ENCODE measurements at places on chromosomes 3 and 15.
A peak's percentile ranks its signal among the peaks of the same experiment; 100 is the strongest.

GRCh38 chr3:167820102-167820865, 84.8 kb downstream of the SERPINI1 start:
- DNase-seq = no peak

- no peak for DNase-seq
Observed at GRCh38 chr3:193833592-193833991, 240.6 kb downstream of the OPA1 start.

DNA sequence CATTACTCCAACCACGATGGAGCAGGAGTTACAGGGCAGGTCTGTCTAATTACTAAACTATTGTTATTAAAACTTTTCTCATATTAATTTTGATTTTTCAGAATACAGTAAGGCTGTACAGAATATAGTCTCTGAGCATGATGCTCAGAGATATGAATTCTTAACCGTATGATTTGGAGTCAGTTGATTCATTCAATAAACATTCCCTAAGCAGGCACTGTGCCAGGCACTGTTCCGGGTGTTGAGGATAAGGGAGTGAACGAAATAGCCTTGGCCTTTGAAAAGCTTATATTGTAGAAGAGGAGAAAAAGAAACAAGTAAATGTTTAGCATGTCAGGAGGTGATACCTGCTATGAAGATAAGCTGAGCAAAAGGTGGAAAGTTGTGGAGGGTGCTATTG, 187.3 kb downstream of the KCNAB1 start:
- DNase-seq = no peak

GRCh38 chr3:38379201-38379770, 32.7 kb downstream of the XYLB start:
- DNase-seq = no peak

DNA sequence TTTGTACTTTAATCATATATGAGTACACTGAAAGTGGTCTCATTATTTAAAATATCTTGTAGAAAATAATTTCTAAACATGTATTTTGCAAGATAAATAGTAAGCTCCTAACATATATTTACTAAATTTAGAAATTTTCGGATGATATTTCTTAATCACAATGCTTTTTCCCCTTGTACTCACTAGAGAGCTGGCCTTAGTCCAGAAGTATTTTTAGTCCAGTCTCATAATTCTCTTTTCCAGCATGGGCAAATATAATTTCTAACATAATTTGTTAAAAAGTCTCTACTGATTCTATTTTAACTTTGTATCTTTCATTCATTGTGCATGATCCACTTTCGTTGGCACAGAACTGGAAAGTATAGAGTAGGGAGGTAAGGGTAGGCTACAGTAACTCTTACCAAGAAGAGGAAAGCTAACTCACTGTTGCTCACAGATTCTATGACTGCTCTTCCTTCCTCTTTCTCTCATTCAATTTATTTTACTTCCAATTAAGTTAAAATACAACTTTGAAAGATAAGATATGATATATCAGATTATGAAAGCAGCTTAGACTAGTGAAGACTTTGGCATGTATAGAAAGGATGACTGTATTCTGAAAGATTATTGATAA, 39.3 kb downstream of the FGF7 start:
- DNase-seq = no peak

DNA sequence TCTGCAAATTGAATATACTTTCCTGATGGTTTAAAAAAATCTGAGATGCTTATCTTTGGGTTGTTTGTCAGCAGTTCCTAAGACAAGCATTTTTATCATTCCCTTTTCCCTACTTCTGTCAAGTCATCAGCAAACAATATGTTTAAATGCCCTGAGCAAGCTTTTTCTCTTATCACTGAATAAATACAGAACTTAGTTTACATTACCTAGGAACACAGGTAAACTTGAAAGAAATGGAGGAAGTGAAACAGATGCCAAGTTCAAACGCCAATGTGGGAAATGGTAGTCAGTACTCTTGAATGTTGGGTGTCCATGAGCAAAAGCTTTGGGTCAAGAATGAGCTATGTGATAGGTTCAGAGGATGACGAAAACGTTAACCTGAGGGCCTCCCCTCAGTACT, 17.2 kb upstream of the TCAIM start:
- no peak for DNase-seq

- DNase-seq = no peak
Observed at GRCh38 chr3:30161375-30161774, 445.0 kb upstream of the TGFBR2 start.

DNA sequence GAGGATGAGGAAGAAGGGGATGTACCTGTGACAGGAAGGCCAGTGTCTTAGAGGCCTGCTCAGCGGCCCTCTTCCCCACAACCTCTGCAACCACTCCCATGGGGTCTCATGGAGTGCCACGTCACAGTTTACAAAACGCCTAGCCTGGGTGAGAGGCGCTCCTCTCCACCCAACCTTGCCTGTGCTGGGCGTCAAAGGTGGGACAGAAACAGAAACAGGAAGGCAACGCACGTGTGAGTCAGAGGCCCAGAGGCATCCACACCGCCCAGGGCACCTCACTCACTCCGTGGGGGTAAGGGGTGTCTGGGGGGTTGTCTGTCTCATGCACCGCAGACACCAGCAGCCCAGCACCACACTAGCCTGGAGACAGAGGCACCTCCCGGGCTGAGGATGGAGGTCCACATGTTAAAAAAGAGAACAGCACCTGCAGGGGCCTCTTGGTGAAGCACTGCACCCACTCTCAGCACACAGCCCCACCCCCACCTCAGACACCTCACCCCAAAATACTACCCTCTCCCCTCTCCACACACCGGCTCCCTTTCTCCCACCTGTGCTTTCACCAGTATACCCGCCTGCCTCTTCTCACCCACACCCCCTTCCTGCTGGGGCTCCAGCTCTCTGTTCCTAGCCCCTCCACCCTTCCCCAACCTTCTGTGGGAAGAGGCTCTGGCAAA, 4.7 kb upstream of the CALML4 start:
- DNase-seq = no peak

GRCh38 chr15:40100123-40100946, 8.3 kb downstream of the BMF start:
- DNase-seq = no peak

DNA sequence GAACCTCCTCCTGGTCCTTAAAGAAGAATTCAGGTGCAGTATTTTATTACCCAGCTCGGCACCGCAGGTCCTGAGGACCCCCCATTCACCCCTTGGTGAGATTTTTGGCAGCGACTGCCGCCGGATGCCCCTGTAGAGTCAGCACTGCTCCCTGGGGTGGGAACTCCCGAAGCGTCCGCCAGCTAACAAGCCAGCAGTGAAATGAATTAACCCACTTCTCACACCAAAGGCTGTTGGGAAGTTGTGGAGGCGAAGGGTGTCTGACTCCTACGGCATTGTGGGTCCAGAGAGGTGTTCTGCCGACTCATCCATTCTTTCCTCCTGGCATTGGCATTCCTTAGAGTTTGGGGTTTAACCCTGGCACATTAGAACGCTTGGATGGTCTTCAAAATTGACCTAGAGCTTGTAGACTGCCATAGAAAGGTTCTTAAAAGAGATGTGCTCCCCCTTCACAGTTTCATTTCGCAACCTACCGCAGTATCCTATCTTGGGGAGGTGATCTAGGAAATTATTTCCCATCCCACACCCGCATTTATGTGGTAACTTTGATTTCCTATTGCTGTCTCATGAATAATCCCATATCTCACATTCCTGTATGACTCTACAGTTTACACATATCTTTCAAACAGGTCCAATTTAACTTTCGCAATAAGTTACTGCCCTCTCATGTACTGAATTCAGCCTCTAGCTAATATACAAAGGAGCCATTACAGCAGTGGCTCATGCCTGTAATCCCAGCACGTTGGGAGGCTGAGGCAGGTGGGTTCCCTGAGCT, 879 bp upstream of the EIF5A2 start:
- peak; percentile 78 for DNase-seq

GRCh38 chr3:41190509-41191284, 8.6 kb upstream of the CTNNB1 start:
- no peak for DNase-seq

DNA sequence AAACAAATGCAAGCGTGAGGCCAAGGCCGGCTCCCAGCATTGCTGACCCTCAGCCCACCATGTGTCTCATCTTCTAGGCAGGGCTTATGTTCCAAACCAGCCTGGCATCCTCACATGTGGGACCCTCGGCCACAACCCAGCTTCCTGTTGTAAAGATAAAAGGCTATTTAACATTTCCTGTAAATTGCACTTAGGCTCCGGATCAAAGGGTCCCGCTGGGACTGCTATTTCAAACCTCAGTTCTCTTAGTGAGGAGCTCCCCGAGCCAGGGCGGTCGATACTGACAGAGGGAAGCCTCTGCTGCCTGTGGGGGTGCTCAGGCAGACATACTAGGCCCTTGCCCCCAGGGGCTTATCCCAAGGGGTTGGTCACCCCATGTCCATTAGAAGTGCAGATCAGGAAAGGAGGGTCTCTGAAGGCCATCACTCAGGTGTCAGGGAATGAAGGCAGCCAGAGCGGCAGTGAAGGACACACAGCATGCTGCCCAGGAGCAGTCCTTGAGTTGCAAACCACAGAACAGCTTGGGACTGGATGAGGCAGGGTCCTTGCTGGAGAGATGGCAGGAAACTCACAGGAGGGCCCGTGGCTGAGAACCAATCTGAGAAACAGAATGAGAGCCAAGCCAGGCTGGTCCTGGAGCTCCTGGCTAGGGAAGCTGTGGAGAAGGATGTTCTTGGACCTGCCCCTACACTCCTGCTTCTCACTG, 239.9 kb downstream of the TLE3 start:
- no peak for DNase-seq

GRCh38 chr3:143100451-143100850, 19.1 kb upstream of the CHST2 start:
- no peak for DNase-seq

DNA sequence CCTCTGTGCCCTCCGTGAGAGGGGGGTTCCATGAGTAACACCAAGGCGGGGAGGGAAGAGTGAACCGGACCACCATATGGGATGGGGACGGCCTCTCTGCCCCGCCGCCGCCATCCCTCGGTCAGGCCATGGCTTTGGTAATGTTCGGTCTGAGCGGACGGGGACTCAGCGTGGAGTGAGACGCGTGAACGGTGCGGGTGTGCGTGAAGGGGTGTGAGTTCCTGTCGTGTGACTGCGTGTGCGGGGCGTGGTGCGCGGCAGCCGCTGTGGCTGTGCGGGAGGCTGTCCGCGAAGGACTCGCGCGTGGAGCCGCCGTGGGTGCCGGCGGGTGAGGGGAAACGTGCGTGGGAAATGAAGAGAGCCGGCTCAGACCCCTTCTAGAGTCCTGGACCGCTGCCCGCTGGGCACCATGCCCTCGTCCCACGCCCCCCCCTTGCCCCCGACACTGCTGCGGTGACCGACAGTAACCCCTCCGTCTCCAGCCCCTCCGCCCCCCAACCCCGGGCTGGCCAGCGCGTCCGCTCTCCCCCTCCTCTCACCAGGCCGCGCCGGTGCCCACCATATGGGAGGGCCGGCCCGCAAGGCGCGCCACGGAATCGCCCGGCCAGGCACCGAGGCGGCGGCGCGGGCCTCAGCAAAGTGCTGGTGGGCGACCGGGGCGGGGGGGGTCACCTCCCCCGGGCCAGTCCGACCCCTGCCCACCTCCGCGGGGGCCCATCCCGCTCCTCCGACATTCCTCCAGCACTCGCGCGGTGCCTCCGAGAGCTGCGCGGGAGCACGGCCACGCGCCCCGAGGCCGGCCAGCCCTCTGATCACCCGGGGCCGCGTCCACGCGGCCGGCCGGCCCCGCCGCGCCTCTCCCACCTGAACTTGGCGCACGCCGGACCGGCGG, 589 bp downstream of the KLF15 start:
- no peak for DNase-seq

- DNase-seq = no peak
Observed at GRCh38 chr15:31396881-31397560, 70.4 kb downstream of the KLF13 start.

GRCh38 chr15:93333796-93334195, 244.8 kb upstream of the RGMA start:
- DNase-seq = no peak

GRCh38 chr3:17765819-17766472, 23.5 kb upstream of the TBC1D5 start:
- no peak for DNase-seq

DNA sequence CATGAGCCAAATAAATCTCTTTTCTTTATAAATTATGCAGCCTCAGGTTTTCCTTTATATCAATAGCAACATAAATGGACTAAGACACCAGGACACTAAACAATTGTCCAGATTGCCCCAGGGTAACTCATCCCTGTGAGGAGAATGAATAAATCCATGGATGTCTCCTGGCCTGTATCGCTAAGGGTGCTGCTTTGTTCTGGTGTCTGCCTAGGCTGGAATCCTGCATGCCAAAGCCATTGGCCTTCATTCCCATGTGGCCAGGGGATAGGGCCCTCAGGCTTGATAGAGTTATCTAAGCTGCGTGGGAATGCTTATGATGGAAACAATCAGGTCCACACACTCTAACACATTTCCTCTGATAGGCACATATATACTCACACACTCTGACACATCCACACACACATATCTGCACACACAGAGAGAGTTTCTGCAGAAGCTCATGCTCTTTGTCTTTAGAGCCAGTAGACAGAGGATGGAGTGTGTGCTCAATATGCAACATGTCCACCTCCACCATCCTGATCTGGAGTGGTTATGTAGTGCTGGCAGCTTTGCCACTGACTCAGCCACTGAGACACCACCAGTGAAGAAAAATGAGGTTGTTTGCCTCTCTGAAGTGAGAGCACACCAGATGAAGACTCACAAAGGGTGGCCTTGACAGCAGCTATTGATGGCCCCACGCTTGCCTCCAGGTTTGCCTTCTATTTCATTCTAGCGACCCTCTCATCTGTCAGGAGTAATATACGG, 24.0 kb upstream of the DGKG start:
- no peak for DNase-seq

- DNase-seq = no peak
Observed at GRCh38 chr3:154428286-154429206, 1.4 kb downstream of the GPR149 start.

DNA sequence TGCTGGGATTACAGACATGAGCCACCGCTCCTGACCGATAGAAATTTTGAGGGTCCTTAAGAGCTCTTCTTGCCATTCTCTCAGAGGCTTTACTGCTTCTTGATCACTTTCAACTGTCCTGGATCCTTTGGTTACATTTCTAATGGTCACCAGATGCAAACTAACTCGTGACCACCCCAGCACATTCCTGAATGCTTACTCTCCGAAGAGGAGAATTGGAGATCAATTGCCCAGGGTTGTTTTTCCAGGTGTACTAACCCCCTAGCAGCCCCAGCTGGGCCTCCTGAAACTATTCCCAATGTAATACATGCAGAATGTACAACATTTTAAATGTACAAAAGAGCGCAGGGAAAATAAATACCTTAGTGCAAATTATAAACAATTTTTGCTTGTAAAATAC, 65.1 kb upstream of the TBL1XR1 start:
- peak; percentile 43 for DNase-seq

- DNase-seq = no peak
Observed at GRCh38 chr3:72728958-72729467, 119.2 kb downstream of the SHQ1 start.

Measured in HTR-8/SVneo (cell line).